ENCODE measurements at places on chromosomes 16 and 17.

DNA sequence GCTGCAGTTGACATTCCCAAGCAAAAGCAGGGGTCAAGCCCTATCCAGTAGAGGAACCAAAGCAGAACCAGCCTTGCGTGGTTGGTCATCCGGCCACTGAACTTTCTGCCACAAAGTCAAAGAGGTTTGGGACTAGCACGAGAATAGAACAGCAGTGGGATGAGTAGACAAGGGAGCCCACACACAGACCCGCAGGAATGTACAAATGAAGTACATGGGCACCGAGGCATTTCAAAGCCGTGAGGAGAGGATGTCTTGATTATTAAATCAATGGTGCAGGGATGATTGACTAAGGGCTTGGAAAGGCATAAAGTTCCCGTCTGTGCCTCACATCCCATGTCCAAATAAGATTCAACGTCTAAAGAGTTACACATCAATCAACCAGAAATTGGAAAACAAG is 81.8 kb upstream of the TBC1D3K start:
- DNase-seq = no peak

- no peak for DNase-seq
Measured at GRCh38 chr17:18138065-18138749, 29.7 kb downstream of the MYO15A start.

GRCh38 chr16:24075931-24076716 is 180.0 kb upstream of the CACNG3 start:
- DNase-seq = no peak

- DNase-seq = no peak
Measured at GRCh38 chr16:9836118-9836736, 346.0 kb downstream of the GRIN2A start.

- no peak for DNase-seq
Measured at GRCh38 chr17:67546578-67547527, 169.8 kb downstream of the PITPNC1 start.

GRCh38 chr17:79400989-79401703 is 209.7 kb downstream of the RBFOX3 start:
- DNase-seq = peak; percentile 48

DNA sequence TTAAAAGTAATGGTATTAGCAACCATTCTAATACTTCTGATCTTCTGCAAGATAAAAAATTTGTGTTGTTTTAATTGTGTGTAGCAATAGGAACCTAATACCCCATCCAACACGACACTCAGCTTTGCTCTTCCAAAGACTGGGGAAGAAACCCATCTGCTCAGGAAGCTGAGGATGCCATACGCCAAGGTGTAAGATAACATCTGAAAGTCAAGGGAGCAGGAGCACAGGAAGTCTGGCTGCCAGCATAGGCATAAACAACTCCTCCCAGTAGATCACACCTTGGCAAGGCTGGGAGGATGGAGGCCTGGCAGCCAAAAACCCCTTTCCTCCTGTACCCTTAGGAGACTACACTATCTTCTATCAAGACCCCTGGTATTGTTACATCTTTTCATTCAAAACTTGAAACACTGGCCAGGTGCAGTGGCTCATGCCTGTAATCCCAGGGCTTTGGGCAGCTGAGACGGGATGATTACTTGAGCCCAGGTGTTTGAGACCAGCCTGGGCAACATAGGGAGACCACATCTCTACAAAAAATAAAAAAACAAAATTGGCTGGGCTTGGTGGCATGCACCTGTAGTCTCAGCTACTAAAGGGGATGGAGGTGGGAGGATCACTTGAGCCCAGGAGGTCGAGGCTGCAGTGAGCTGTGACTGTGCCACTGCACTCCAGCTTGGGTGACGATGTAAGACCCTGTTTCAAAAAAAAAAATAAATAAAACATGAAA is 5.7 kb upstream of the SPHK1 start:
- DNase-seq = no peak

DNA sequence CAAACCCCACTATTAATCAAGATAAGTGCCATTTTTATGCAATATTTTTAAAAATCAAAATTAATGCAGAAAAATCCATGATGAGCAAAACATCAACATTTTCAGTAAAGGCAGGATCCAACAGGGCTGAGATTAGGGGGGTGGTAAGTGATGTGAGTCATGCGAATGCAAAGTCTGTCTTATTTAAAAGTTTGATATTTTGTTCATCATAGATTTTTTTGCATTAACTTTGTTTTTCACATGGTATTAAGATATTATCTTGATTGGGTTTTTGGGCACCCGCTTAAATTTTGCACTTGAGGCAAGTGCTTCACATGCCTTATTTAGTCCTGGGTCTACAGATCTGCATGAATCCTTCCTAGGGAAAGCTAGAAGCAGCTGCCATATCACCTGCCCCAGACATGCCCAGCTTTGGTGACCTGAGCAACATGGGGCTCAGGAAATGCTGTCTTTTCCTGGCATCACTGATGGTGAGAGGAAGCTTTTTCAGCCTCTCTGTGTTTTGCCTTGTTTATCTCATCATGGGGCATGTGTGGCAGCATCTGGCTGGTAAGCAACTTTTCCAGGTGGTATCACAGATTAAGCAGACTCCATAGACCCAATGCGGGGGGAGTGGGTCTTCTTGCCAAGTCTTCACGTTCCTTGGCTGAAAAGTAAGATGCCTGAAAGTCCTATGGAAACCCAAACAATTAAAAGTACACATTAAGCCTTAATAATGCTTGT is 57.6 kb upstream of the NFAT5 start:
- DNase-seq = no peak

- no peak for DNase-seq
Measured at GRCh38 chr17:20797292-20797691, 217.8 kb downstream of the CDRT15L2 start.

Measured in NCI-H1092 treated with DMSO at 0.1 percent for 48 hours (cell line).